ENCODE measurements at places on chromosomes 7 and 10.

DNA sequence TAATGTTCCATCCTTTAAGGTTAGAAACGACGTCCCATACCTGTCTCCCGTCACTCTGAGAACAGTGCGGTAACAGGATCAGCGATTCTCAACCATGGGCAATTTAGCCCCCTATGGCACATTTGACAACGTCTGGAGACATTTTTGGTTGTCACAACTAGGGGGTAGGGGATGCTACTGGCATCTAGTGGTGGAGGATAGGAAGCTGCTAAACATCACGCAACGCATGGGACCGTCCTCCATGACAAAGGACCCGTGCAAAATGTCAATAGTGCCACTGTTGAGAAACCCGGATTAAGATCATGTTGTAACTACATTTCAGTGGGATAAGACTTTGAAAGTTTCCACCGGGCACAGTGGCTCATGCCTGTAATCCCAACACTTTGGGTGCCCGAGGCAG is 5.0 kb upstream of the PAXIP1 start:
- no peak for DNase-seq

GRCh38 chr7:156050636-156051569 is 238.6 kb upstream of the SHH start:
- DNase-seq: no peak

DNA sequence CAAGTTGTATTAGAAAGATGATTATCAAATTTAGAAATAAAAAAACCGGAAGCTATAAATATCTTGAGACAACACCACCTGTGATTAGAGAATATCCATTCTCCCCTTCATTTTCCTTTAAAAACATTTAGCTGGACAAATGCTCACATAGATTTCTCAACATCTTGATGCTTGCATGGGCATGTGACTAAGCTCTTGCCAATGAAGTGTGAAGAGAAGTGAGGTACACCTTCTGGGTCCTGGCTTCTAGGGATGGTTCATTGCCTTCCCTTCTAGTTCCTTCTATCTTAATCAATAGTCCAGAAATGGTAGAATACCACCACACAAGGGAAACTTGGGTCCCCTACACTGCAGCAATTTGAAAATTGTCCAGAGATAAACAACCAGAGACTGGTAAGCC is 41.0 kb downstream of the WAPL start:
- no peak for DNase-seq

DNA sequence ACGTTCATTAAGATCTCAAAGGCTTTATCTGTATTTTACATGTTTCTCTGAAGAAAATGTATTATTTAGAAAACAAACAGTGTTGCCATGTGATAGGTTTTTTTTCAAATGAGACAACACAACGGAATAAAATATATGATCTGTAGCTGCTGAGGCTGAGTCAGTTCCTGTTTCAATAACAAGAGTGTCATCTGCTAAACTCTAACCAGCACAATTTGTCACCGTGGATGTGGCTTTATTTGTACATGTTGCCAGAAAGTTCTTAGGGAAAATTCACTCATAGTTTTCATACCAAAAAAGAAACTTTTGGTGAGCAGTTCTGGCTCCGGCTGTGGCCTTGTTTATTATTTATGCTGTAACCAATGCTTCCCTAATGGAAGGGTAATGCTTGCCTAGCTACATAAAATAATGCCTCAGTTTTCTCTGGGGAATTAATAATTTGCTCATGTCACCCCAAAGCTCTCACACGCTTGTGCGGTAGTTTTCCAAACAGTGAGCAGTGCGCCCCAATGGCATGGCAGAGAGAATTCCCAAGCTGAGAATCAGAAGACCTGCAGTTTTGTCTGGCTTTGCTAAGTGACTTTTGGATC is 20.3 kb upstream of the KLF6 start:
- no peak for DNase-seq

GRCh38 chr10:89351412-89351779 is 23.6 kb downstream of the IFIT3 start:
- no peak for DNase-seq

DNA sequence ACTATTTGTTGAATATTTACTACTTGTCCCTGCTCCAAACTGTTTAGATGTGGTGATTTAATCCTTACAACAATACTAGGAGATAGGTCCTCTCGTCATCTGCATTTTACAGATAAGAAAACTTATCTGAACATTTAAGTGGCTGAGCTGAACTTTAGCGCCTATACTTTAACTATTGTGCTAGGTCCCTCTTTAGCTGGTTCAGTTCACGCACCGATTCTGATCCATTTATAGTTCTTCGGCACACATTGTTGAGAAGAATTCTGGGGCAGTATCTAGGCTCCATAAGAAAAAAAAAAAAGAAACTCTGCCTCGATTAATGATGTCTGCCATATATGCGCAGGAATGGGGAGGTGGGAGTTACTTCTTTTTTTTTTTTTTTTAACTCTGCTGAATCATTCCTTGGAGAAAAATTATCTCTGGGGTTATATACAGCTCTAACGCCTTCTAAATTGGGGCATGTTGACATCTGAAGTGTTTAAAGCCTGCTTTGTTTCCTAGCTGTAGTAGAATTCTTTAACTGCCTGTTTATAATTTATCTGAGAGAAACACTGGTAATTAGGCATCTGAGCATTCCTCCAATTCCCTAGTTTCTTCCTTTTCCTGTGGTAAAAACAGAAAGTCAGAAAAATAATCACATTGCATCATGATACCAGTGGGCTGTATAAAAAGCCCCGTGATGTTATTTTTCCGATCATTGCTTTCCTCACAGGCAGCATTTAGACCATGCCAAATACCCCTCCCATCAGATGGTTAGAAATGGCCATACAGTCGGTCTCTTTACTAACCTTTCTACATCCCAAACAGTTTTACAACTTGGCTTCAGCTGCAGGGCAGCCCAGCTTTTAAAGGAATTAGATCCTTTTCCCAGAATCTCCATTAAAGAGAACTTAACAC is 98.5 kb upstream of the KDM7A start:
- DNase-seq: no peak

GRCh38 chr10:81031774-81032173 is 494.1 kb downstream of the SH2D4B start:
- no peak for DNase-seq

DNA sequence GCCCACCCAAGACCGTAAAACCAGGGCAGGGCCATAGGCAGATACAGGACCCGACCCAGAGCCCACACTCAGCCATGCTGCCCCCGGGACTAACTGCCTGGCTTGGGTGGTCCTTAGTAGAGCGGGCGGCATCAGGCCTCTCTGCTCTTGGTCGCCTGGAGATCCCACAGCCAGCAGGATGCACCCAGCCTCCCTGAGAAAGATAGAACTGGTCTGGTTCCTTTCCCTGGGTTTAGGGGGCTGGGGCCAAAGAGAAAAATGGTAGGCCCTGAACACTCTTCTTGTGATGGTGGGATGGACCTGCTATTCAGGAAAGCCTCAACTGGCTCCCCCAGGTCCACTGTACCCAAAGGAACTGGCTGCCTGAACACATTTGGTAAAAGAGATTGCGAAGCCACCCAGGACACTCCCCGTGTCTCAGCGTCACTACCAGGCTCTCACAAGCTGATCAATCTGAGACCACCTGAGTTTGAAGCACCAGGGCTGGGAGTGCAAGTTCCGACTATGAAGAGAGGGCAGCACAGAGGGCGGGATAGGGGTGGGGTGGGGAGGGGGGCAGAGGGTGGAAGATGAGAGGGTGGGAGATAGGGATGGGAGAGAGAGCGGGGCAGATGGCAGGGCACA is 591.5 kb downstream of the DNAJB6 start:
- DNase-seq: no peak

- DNase-seq: no peak
These were observed 70.5 kb upstream of the DNAJB6 start for GRCh38 chr7:157266272-157266671.

DNA sequence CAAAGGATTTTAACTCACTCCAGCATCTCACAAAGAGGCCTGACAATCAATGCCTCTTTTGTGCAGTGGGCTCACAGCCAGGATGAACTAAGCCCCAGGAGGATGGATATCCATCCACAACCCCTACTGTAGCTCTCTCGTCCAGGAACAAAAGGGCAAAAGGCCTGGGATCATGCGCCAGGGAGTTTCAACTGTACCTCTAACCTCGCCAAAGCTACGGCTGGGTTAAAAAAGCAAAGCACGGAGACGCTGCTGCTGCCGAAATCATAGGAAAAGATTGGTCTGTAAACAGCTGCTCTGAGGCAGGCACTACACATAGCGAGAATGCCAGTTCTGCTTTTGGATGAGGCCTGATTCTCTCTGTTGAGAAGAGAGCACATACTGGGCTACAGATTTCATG is 32.1 kb downstream of the VSTM4 start:
- no peak for DNase-seq

DNA sequence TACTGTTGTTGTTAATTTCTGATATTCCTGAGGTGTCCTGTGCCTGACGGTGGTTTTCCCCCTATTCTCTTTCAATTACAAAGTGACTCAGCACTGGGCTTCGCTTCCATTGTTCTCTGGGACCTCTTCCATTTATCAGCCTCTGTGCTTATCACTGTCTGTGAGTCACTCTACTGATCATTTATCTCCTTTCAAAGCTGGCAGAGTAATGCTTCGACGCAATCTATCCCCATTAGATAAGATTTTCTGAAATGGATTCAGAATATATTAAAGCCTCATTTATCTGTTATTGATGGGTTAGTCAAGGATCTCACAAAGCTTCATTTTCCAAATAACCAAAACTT is 679.2 kb downstream of the SDK1 start:
- DNase-seq: no peak

GRCh38 chr7:2667843-2668242 is 20.2 kb upstream of the AMZ1 start:
- DNase-seq: no peak

DNA sequence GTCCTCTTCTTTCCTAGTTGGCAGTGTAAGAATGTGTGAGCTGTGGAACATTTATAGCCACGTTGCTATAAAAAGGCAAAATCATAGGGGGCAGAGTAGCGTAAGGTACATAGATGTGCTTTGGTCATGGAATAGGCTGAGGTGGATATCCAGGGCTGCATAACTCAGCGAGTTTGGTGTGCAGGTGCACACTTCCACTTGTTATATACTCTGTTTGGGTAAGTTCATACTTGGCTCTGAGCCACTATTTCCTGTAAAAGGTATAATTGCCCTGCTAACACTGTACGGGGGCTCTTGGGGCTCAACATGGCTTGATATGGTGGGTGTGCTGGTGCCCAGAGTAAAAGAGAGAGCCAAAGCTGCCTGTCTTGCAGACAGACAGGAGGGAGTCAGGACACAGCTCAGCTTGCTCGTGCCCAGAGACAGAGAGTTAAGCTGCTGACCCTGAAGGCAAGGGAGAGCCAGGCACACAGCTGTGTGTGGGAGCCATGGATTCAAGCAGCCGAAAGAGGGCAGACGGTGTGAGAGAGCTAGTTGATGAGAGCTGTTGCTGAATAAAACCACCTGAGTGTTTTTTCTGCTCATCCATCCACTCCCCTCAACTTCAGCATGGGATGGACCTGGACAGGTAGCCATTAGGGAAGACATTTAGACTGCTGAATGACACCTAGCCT is 126.7 kb downstream of the DKK1 start:
- no peak for DNase-seq

- no peak for DNase-seq
These were observed 29.9 kb upstream of the DLD start for GRCh38 chr7:107860981-107861652.

- DNase-seq: no peak
These were observed 117.1 kb upstream of the ANTXRL start for GRCh38 chr10:46169736-46170135.

- no peak for DNase-seq
These were observed 126.8 kb downstream of the SKIDA1 start for GRCh38 chr10:21398563-21399231.

- no peak for DNase-seq
These were observed 55.7 kb downstream of the ST7 start for GRCh38 chr7:117008886-117009531.

DNA sequence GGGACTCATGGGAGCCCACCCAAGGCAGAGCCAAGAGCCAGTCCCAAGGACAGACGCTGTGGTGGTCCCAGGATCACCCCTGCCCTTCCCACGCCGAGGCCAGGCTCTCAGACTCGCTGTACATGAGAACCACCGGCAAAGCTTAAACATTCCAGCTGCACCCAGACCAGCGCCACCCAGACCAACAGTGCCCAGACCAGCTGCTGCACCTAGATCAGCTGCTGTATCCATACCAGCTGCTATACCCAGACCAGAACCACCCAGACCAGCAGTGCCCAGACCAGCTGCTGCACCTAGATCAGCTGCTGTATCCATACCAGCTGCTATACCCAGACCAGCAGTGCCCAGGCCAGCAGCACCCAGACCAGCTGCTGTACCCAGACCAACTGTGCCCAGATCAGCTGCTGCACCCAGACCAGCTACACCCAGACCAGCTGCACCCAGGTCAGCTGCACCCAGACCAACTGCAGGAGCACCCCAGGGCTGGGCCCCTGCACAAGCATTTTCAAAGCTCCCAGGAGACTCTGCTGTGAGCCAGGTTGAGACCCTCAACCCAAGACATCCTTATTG is 47.9 kb upstream of the CNPY1 start:
- no peak for DNase-seq

DNA sequence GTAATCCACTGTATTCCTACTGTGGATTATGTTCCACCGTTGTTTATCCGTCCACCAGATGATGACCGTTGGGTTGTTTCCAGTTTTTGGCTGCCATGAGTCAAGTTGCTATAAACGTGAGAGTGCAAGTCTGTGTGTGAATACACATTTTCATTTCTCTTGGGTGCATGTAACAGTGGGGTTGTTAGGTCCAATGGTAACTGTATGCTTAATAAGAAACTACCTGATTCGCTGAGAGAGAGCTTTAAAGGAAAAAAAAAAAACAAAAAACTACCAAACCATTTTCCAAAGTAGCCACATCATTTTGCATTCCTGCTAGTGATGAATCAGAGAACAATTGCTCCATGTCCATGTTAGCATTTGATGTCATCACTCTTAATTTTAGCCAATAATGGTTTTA is 15.9 kb downstream of the UBN2 start:
- no peak for DNase-seq

- no peak for DNase-seq
These were observed 114.2 kb downstream of the RNF133 start for GRCh38 chr7:122584676-122585251.

- no peak for DNase-seq
These were observed 366.2 kb downstream of the WDR11 start for GRCh38 chr10:121217331-121217730.

- DNase-seq: no peak
These were observed 26.4 kb downstream of the ADCYAP1R1 start for GRCh38 chr7:31078363-31078990.

DNA sequence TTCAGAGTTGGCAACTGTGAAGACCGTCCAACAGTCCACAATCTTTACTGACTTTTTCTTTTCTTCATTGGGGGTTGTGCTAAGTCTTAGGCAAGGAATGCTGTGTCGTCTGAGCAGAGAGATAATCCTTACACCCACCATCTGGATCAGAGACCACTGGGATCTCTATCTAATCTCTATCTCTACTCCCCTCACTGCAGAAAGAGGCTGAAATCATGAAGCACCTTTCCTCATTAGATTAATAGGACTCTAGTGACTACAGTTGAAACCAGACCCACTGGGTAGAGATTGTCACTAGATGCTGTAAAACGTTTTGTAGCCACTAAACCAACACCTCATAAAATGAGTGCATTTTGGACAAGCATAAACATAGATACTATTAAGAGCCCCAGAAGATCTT is 387.4 kb upstream of the CELF2 start:
- no peak for DNase-seq

Data from stimulated activated CD4-positive, alpha-beta T cell treated with anti-CD3 and anti-CD28 coated beads, TNF-alpha, amount 100 ng/mL, for 48 hours (primary cell).